ENCODE measurements at places on chromosomes 4 and X.

- DNase-seq, result no peak
Observed at GRCh38 chr4:83283181-83283580, 1.4 kb downstream of the COQ2 start.

GRCh38 chr4:94349193-94349592, 6.6 kb upstream of the HPGDS start:
- DNase-seq, result no peak

GRCh38 chr4:128668566-128668965, 140.9 kb upstream of the JADE1 start:
- DNase-seq, result no peak

- no peak for DNase-seq
Observed at GRCh38 chr4:154741922-154742850, 1.6 kb upstream of the LRAT start.

GRCh38 chr4:155907556-155907955, 4.1 kb downstream of the TDO2 start:
- no peak for DNase-seq

DNA sequence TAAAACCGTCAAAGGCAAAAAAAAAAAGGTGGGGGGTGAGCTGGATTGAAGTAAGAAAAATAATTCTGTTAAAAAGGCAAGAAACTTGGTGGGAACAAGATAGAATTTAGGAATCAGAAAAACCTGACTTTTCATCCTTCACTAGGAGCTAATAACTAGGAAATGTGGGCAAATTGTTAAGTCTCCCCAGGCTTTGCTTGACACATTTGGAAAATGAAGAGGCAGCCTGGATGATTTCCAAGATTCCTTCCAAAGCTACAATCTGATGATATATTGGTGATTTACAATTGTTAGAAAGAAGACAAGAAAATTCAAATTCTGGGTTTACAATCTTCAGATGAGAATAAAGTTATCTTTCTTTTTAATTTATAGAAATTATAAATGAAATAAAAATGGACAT, 1062.5 kb downstream of the ADGRL3 start:
- no peak for DNase-seq

DNA sequence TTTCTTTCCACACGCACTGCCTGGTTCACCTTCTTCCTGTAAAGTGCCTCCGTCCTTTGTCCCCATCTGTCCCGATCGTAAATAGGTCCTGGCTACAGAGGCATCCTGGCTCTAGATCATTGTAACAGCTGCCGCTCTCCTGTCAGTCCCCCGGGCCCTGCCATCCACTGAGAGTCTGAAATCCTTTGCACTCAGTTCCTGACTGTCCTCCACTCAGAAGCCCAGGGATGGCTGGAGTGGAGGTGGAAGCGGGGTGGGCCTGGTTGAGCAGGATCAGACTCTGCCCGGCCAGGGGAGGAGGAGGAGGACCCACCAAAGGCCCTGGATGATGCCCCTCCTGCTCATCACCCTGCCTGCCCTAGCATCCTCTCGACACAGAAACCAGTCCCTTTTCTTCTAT, 29.8 kb downstream of the PIGG start:
- no peak for DNase-seq

GRCh38 chr4:169210504-169211118, 60.1 kb downstream of the SH3RF1 start:
- DNase-seq, result no peak

DNA sequence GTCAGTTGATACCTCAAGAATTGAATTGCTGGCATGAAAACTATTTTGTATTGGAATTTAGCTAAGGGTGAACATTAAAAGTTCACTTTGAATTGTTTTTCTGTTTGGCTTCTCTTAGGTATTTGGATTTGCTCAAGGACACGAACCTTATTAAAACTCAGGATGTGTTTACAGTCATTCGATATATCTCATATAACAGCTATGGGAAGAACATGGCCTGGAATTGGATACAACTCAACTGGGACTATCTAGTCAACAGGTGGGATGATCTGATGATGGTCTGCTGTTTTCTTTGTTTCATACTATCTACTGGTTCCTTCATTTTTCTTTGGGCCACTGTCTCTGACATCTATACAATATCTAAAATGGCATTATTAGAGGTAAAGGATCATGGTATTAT, 69.7 kb downstream of the PITX2 start:
- no peak for DNase-seq

- DNase-seq, result no peak
Observed at GRCh38 chr4:169283114-169283509, 12.4 kb upstream of the SH3RF1 start.

- no peak for DNase-seq
Observed at GRCh38 chrX:25288676-25289075, 272.9 kb upstream of the ARX start.

- no peak for DNase-seq
Observed at GRCh38 chrX:132426695-132427281, 62.0 kb downstream of the MBNL3 start.

DNA sequence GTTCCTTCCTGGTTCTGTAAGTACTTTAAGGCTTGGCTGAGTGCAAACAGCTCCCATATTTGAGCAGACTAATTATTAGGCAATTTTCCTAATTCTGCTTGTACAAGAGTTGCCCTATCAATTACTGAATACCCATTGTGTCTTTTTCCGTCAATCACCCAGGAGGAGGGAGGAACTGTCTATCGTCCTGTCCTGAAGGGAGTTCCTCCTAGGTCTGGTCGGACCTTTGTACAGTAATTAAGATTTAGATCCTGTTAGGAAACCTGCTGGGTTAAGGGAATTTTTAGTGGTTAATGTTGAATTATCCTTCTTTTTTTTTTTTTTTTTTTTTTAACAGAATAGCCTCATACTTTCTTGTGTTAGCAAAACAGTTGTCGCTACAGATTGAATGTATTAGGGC, 130.1 kb downstream of the KDM6A start:
- DNase-seq, result no peak

DNA sequence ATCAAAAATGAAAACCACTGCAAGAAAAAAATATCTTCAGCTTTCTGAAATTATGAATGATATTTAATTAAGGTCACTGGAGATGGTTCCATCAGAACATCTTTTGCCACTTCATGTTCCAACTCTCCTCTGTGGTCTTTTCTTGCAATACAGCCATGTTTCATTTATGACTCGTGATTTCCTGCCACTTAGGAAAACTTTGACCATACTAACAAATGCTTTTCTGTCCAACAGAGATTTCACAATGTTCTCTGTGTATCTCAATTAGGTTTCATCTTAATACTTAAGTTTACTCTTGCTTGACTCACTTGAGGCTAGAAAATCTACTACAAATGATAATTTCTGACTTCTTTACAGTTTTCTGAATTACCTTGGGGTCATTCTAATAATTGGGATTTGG, 330.9 kb downstream of the CXXC4 start:
- DNase-seq, result no peak

GRCh38 chrX:357693-358471, 28.8 kb downstream of the PPP2R3B start:
- DNase-seq, result peak; percentile 13

GRCh38 chr4:141435446-141436225, 200.7 kb upstream of the IL15 start:
- no peak for DNase-seq

DNA sequence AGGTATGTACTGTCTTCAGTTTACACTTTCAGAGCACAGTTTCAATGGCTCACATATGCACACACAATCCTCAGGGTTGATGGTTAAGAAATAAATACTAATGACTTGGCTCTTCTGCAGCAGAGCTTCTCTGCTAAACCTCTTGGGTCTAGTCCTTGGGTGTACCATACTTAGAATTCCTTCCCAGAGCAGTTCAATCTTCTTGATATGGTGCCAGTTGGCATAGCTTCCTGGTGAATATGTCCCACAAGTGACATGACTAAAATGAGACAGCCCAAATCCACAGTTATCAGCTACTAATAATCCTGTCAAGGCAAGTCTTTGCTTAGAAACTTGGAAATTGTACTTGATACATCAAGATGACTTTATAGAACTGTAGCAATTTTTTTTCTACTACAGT, 654.4 kb downstream of the IQCM start:
- DNase-seq, result no peak

DNA sequence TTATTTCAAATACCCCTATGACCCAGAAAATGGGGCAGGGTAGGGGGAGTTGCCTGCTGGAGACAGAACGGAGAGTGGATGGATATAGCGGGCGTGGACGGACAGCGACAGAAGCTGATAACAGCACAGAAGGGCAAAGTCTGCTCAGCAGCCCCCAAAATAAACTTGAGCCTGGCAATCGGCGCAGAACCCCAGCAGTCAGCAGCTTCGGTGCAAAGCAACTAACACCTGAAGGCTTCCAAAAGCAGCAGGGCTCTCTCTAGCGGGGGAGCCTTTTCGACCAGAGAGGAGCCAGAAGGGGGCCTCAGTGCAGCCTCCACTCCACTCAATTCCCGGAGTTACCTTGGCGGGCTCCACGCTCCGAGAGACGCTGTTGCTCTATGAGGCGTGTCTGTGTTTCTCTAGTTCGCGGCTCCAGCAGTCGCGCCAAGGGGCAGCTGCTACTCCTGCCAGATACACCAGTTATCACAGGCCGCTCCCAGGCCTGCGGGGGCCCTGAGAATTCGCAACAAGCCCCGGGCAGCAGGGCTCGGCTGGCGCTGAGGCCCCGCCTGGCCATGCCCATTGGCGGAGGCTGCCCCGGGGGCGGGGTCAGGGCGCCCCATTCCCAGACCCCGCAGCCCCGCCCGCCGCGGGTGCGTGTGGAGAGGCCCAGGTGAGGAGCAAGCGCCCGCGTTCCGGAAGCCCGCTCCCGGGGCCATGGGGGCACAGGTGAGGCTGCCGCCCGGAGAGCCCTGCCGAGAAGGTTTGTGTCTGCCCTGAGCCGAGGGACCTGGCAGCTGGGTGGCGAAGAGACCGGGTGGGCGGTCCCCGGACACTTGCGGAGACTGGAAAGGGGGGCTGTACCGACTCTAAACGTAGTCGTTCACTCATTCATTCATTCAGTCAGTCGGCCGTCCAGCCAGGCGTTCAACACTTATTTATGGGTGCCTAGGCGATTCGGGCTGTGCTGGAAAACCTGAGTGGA, at the start of the genes CNGA1 and NIPAL1:
Gene CNGA1 (minus strand): TSS at position 541 of the 967 bp plus-strand sequence. CDS start 63,992 bp downstream, outside the sequence.
Gene NIPAL1 (plus strand): TSS at position 632 of the 967 bp plus-strand sequence. CDS start 68 bp downstream, at position 700.
- peak; percentile 66 for DNase-seq

- no peak for DNase-seq
Observed at GRCh38 chr4:20576861-20577260, 123.4 kb upstream of the PACRGL start.

DNA sequence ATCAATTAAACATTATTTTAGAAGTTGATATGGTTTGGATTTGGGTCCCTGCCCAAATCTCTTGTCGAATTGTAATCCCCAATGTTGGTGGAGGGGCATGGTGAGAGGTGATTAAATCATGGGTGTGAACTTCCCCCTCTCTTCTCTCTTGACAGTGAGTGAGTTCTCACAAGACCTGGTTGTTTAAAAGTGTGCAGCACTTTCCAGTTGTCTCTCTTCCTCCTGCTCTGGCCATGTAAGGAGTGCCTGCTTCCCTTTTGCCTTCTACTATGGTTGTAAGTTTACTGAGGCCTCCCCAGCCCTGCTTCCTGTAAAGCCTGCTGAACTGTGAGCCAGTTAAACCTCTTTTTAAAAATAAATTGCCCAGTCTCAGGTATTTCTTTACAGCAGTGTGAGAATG, 141.4 kb downstream of the GALNTL6 start:
- no peak for DNase-seq

DNA sequence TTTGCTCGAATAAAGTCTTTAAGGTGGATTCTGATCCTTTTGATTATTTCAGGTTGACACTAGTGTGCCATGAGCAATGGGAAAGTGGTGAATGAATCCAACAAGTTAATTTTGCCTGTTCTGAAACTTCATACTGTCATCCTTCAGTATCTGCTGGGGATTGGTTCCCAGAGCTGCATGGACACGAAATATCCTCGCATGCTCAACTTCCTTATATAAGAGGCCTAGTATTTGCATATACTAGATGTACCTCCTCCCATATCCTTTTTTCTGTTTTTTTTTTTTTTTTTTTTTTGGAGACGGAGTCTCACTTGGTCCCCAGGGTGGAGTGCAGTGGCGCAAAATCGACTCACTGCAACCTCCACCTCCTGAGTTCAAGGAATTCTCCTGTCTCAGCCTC, 23.0 kb upstream of the PDS5A start:
- no peak for DNase-seq

DNA sequence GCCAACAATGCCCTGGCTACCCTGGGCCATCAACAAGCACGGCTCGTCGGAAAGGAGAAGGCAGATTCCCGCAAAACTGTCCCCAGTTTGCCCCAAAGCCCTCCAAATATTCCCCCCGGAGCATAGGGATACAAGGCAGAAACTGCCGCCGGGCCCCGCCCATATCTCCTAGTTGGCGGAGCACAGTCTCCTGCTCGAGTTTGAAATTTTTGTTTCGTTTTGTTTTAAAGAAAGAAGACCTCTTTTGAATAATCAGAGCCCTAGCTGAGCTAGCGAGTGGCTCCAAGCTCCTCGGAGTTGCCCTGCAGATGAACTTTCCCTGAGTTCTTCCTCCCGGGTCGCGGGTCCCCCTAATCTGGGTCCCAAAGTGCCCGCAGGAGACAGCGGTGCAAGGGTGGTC, 138.1 kb upstream of the ZIC3 start:
- DNase-seq, result no peak

DNA sequence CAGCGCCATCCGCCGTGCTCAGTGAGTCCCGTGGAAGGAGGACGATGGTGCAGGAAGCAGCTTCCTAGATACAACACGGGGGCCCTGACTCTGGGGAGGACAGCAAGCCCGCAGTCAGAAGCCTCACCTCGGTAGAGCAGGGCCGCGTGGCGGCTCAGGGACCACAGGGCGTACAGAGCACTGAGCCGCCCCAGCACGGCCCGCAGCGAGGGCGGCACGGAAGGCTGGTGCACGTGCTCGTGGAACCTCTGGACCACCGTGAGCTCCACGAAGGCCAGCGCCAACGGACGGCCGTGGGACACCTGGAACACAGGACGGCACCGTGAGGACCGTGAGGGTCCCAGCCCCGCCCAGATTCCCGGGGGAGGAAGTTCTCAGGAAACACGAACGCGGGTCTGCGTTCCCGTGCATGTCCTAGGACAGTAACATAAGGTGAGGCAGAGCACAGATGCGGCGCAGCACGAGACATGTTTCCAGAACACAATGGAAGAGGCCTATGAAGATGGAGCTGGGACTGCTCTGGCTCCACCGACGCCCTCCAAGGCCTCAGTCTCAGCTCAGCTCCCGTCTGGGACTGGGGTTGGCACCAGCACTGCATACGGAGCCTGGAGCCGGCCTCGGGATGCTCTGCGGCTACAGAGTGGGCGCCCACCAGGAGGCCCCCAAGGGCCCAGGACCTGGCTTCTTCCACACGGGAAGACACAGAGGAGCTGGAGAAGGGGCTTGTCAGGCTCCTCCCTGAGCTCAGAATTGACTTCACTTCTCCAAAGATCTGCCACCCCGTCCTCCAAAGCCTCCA, 65.5 kb downstream of the ACOX3 start:
- peak; percentile 12 for DNase-seq

DNA sequence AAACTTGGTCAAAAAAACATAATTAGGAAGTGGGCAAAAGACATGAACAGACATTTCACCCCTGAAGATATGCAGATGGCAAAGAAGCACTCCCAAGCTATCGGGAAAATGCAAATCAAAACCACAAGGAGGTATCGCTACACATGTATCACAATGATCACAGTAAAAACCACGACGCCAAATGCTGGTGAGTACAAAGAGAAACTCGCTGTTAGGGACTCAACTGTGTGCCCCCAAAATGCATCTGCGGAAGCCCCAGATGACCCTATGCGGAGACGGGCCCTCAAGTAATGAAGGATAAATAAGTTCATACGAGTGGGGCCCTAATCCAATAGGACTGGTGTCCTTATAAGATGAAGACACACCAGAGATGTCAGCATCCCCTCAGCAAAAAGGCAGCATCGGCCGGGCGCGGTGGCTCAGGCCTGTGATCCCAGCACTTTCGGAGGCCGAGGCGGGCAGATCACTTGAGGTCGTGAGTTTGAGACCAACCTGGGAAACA, 10.2 kb downstream of the GAK start:
- no peak for DNase-seq

GRCh38 chr4:105139646-105140045, 7.0 kb upstream of the TET2 start:
- DNase-seq, result no peak

Data from left ventricle myocardium inferior (tissue), 1 donor.